RWPE2 (cell line): ENCODE measurements at places on chromosomes 13 and 19.

DNA sequence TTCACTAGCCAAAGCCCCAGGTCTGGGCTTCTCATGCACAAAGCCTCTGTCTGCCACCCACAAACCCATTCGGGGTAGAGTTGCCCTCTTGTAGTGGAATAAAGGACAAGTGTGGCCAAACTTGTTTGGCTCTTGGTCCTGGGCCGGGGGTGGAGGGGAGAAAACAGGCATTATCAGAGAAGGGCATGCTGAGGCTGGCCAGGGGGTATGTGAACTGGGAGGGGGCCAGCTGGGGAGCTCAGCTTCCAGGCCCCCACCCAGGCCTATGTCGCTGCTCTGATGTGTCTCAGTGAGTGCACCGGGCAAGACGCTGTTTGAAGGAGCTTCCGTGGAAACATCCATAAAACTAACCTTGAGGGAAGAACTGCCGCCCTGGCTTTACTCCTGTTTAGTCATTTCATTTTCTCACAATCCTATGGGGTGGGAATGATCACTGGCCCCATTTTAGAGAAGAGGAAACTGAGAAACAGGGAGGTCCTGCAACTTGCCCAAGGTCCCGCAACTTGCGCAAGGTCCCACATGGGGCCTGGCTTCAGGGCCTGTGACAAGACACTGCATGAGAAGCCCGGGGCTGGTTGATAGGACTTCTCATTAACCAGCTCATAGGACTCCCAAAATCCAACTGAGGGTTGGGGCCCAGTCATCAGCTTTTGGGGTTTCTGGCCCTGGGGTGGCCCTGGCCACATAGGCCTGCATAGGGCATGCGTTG, 30.8 kb downstream of the CCNE1 start:
- H3K4me3 ChIP-seq = no peak overlapping the region
- H3K36me3 ChIP-seq = no peaks in the 10 kb centered on the region
- DNase-seq = no peak
- peaks cover 8% of the 10 kb centered on the region for H3K4me1 ChIP-seq

- H3K4me3 ChIP-seq = no peak overlapping the region
- DNase-seq = no peak
- no peaks in the 10 kb centered on the region for H3K4me1 ChIP-seq
- no peak overlapping the region for H3K27ac ChIP-seq
- no peaks in the 10 kb centered on the region for H3K36me3 ChIP-seq
Measured at GRCh38 chr13:59061621-59062020, 1102.1 kb downstream of the DIAPH3 start.

GRCh38 chr19:16296713-16297112, 27.9 kb upstream of the KLF2 start:
- no peak overlapping the region for H3K27ac ChIP-seq
- no peaks in the 10 kb centered on the region for H3K27me3 ChIP-seq
- H3K4me1 ChIP-seq = peaks cover 6% of the 10 kb centered on the region
- no peaks in the 10 kb centered on the region for H3K36me3 ChIP-seq
- DNase-seq = no peak

- H3K36me3 ChIP-seq = no peaks in the 10 kb centered on the region
- no peak overlapping the region for H3K27ac ChIP-seq
- DNase-seq = no peak
- no peaks in the 10 kb centered on the region for H3K27me3 ChIP-seq
Measured at GRCh38 chr19:4186087-4186993, 3.9 kb downstream of the ANKRD24 start.
